ENCODE measurements at places on chromosomes 4 and X.
A peak's percentile ranks its signal among the peaks of the same experiment; 100 is the strongest.

DNA sequence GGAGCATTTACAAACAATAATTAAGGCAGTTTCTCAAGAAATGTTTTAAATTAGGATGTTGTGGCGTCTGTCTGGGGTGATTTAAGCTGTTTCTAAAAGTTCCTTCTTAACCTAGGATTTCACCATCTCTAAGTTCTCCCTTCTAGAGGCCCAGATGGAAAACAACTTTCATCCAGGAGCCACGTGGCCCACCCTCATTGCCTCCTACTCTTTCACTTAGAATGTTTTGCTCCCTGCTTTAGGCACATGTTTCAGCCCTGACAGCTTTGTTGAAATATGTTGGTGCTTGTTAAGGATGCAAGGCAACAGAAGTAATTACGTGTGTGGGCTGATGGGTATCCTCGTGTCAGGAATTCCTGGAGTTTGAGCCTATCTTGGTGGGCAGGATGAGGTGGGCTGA, 131.3 kb downstream of the GUCY2F start:
- no peaks in the 10 kb centered on the region for H3K27me3 ChIP-seq
- H3K36me3 ChIP-seq = no peaks in the 10 kb centered on the region
- H3K4me1 ChIP-seq = no peaks in the 10 kb centered on the region

GRCh38 chrX:74656079-74656745, 41.8 kb upstream of the RLIM start:
- H3K4me1 ChIP-seq = no peaks in the 10 kb centered on the region
- H3K27ac ChIP-seq = no peak overlapping the region
- no peak for DNase-seq
- no peak overlapping the region for H3K4me3 ChIP-seq
- no peaks in the 10 kb centered on the region for H3K36me3 ChIP-seq
- no peaks in the 10 kb centered on the region for H3K27me3 ChIP-seq

DNA sequence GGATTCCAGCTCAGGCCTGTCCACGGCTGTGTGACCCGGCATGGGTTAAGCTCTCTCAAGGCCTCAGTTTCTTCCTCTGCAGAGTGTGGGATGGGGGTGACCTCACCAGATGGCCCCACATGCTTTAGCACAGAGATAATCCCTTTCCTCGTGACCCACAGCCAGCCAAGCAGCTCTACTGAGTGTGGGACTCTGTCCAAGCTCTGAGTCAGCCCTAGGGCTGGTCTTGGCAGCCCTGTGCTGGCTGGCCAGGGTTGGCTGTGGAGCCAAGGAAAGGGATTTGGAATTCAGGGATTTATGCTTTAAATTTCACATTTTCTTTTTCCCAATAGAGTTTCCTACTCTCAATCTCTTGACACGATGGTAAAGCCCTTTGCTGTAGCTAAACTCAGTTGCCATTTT, 19.7 kb upstream of the SPON2 start:
- no peak overlapping the region for H3K27ac ChIP-seq
- no peak overlapping the region for H3K4me3 ChIP-seq
- H3K4me1 ChIP-seq = peaks cover 5% of the 10 kb centered on the region
- peaks cover 11% of the 10 kb centered on the region for H3K36me3 ChIP-seq
- DNase-seq = no peak

- peak within 1 kb of the TSS; percentile 96 for H3K27ac ChIP-seq
- peak within 1 kb of the TSS; percentile 96 for H3K4me3 ChIP-seq
- H3K27me3 ChIP-seq = no peaks in the 10 kb centered on the region
- H3K4me1 ChIP-seq = peaks cover 3% of the 10 kb centered on the region
- no peaks in the 10 kb centered on the region for H3K36me3 ChIP-seq
- peak; percentile 57 for DNase-seq
Observed at GRCh38 chrX:130339408-130340222, at the start of gene SLC25A14. Gene SLC25A14 (plus strand): TSS chrX:130339919. CDS start chrX:130340279, 360 bp downstream.

DNA sequence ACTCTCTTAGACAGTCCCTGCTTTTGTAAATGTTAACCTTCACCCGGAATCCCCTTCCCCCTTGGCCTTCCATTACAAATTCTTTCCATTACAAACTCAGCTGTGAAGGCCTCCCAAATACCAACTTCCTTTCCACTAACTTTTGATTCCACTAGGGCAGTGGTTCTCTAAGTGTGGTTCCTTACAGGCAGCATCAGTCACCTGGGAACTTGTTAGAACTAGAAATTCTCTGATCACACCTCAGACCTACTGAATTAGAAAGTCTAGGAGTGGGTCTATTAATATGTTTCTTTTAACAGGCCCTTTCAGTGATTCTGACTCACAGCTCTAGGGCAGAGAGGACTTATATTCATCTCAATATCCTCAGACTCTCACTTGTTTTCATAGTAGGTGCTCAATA, 19.0 kb upstream of the MRPL1 start:
- no peaks in the 10 kb centered on the region for H3K36me3 ChIP-seq
- DNase-seq = no peak
- H3K27me3 ChIP-seq = no peaks in the 10 kb centered on the region

- H3K4me1 ChIP-seq = no peaks in the 10 kb centered on the region
- no peaks in the 10 kb centered on the region for H3K27me3 ChIP-seq
- no peak overlapping the region for H3K4me3 ChIP-seq
- no peak for DNase-seq
- no peak overlapping the region for H3K27ac ChIP-seq
Observed at GRCh38 chr4:104470770-104471169, 23.9 kb downstream of the CXXC4 start.

- no peaks in the 10 kb centered on the region for H3K4me1 ChIP-seq
- H3K27ac ChIP-seq = no peak overlapping the region
Observed at GRCh38 chr4:121684016-121684415, 12.8 kb downstream of the ANXA5 start.

- H3K36me3 ChIP-seq = peaks cover 8% of the 10 kb centered on the region
- H3K27ac ChIP-seq = peak overlapping the region; percentile 86
- H3K4me1 ChIP-seq = peaks cover 31% of the 10 kb centered on the region
- H3K27me3 ChIP-seq = no peaks in the 10 kb centered on the region
- peak overlapping the region; percentile 90 for H3K4me3 ChIP-seq
Observed at GRCh38 chrX:48696909-48697727, 584 bp downstream of the SUV39H1 start.

- no peaks in the 10 kb centered on the region for H3K4me1 ChIP-seq
- no peak for DNase-seq
- H3K27me3 ChIP-seq = no peaks in the 10 kb centered on the region
- H3K4me3 ChIP-seq = no peak overlapping the region
Observed at GRCh38 chr4:188016754-188017153, 21.2 kb downstream of the ZFP42 start.

DNA sequence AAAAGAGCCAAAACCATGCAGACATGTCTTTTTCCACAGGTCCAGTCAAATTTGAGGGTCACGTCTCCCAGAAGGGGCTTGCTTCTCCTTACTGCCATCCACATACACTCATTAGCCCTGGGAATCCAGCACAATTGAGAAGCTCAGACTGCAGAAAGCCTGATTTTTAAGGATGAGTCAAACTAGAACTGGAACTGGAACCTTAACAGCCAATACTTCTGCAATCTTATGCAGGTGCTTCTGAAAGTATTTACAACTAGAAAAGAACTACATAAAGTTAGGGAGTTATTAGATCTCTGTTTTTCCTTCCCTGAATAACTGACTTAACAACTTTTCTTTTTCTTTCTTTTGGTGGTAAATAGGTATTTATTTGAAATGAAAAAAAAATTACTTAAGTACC, 86.3 kb downstream of the CDS1 start:
- no peaks in the 10 kb centered on the region for H3K27me3 ChIP-seq
- DNase-seq = no peak
- H3K27ac ChIP-seq = no peak overlapping the region

- no peak overlapping the region for H3K27ac ChIP-seq
- H3K4me3 ChIP-seq = no peak overlapping the region
- DNase-seq = no peak
- no peaks in the 10 kb centered on the region for H3K36me3 ChIP-seq
- peaks cover 5% of the 10 kb centered on the region for H3K27me3 ChIP-seq
Observed at GRCh38 chr4:72320223-72320948, 248.6 kb downstream of the ADAMTS3 start.

- H3K27me3 ChIP-seq = peaks cover 21% of the 10 kb centered on the region
- H3K27ac ChIP-seq = no peak overlapping the region
- H3K4me3 ChIP-seq = no peak overlapping the region
- no peaks in the 10 kb centered on the region for H3K4me1 ChIP-seq
Observed at GRCh38 chr4:54146139-54146538, 46.2 kb downstream of the GSX2 start.

GRCh38 chr4:44447563-44448504, 775 bp downstream of the KCTD8 start:
- no peak overlapping the region for H3K27ac ChIP-seq
- H3K27me3 ChIP-seq = peaks cover 40% of the 10 kb centered on the region

GRCh38 chrX:38175139-38175538, 45.5 kb downstream of the SRPX start:
- H3K27me3 ChIP-seq = peaks cover 7% of the 10 kb centered on the region
- no peak for DNase-seq
- no peak overlapping the region for H3K27ac ChIP-seq
- no peaks in the 10 kb centered on the region for H3K36me3 ChIP-seq

GRCh38 chrX:110743679-110744340, 51.8 kb downstream of the CHRDL1 start:
- no peak overlapping the region for H3K27ac ChIP-seq
- H3K36me3 ChIP-seq = no peaks in the 10 kb centered on the region
- H3K27me3 ChIP-seq = no peaks in the 10 kb centered on the region
- no peaks in the 10 kb centered on the region for H3K4me1 ChIP-seq
- no peak for DNase-seq

- H3K4me1 ChIP-seq = peaks cover 12% of the 10 kb centered on the region
- H3K4me3 ChIP-seq = no peak overlapping the region
- no peak overlapping the region for H3K27ac ChIP-seq
- peaks cover 7% of the 10 kb centered on the region for H3K36me3 ChIP-seq
- DNase-seq = no peak
Observed at GRCh38 chr4:10619220-10619619, 65.3 kb downstream of the CLNK start.

- no peaks in the 10 kb centered on the region for H3K36me3 ChIP-seq
- no peak for DNase-seq
- no peaks in the 10 kb centered on the region for H3K4me1 ChIP-seq
- H3K27ac ChIP-seq = no peak overlapping the region
- H3K4me3 ChIP-seq = no peak overlapping the region
- H3K27me3 ChIP-seq = no peaks in the 10 kb centered on the region
Observed at GRCh38 chr4:176358083-176358469, 38.3 kb downstream of the SPCS3 start.

GRCh38 chrX:41457613-41458192, 10.6 kb downstream of the NYX start:
- H3K36me3 ChIP-seq = no peaks in the 10 kb centered on the region
- H3K27ac ChIP-seq = no peak overlapping the region
- no peak for DNase-seq
- H3K27me3 ChIP-seq = no peaks in the 10 kb centered on the region
- no peaks in the 10 kb centered on the region for H3K4me1 ChIP-seq

GRCh38 chr4:133320576-133321170, 171.6 kb downstream of the PCDH10 start:
- no peak overlapping the region for H3K27ac ChIP-seq
- H3K36me3 ChIP-seq = no peaks in the 10 kb centered on the region
- no peak for DNase-seq
- H3K4me1 ChIP-seq = no peaks in the 10 kb centered on the region

- H3K27ac ChIP-seq = no peak overlapping the region
- H3K36me3 ChIP-seq = no peaks in the 10 kb centered on the region
- no peaks in the 10 kb centered on the region for H3K4me1 ChIP-seq
- no peak overlapping the region for H3K4me3 ChIP-seq
- no peaks in the 10 kb centered on the region for H3K27me3 ChIP-seq
Observed at GRCh38 chr4:64130907-64131306, 278.3 kb downstream of the TECRL start.

DNA sequence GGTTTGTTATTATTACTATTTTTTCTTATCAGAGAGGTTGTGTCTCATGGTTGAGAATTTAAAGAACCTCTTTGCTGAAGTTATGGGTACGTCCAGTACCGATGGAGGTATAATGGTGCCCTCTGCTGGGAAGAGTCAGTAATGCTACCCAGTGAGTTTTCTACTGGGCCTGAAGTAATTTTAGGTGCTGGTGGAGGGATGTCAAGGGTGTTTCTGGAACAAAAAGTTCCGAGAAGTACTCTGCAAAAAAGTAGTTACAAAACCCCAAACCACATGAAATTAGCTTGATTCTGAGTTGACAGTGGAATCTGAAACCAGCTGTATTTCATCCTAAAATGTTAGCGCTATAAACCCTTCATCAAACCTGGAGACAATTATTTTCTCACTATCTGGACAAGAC, 102.5 kb upstream of the MID1 start:
- H3K36me3 ChIP-seq = no peaks in the 10 kb centered on the region
- H3K4me3 ChIP-seq = no peak overlapping the region
- H3K27ac ChIP-seq = no peak overlapping the region
- peak; percentile 15 for DNase-seq

GRCh38 chr4:177579649-177580048, 137.4 kb upstream of the AGA start:
- H3K27me3 ChIP-seq = no peaks in the 10 kb centered on the region
- DNase-seq = no peak
- H3K36me3 ChIP-seq = no peaks in the 10 kb centered on the region
